ENCODE measurements at places on chromosomes 5 and 9.

DNA sequence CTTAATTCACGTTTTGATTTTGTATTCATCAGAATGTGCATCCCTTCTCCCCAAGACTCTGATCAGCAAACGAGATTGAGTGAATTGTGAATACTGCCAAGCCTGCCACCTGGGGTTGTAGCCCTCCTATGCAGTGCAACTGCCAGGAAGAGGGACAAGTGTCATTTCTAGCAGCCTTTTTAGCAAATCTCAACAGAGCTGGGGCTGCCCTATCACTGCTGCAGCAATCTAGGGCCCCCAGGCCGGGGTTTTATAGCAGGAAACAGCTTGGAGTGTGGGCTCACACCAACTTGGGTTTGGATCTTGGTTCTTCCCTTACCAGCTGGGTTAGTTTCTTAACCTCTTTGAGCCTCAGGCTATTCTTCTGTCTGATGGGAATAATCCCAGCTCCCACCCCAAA, 4.0 kb downstream of the CSF1R start:
- no peak for DNase-seq

GRCh38 chr9:14978022-14979000, 68.1 kb upstream of the FREM1 start:
- DNase-seq, result no peak

DNA sequence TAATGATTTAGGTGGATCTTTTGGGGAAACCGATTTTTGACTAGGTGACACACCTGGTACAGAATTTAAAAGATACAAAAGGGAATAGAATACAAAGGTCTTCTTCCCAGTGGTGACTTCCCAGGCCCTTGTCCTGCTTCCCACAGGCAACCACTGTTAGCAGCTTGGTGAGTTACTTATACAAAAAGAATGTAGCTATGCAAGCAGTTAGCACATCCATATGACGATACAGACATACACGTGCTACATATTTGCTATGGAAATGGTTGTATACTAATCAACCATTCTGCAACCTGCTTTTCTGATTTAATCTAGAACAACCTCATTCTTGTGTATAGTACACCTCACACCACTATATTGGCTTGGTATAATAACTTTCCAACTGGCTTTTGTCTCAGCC, 51.0 kb downstream of the OTULIN start:
- DNase-seq, result peak; percentile 27

DNA sequence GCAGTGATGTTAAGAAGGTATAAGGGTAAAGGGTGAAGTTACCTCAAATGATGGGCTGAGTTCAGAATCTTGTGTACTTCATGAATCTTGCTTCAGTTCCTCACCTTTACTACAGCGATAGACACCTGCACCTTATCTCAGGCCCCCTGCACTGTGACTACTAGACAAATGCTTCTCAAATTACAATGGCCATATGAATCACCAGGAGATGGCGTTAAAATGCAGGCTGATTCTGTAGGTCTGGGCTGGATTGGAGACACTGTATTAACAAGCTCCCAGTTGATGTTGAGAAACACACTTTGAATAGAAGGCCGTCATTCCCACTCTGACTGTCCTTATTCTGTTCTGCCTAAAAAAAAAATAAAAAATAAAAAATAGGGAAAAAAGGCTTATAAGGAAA, 29.8 kb downstream of the TARS1 start:
- DNase-seq, result peak; percentile 62

GRCh38 chr5:179836225-179837019, 15.7 kb downstream of the SQSTM1 start:
- peak; percentile 36 for DNase-seq

- DNase-seq, result peak; percentile 48
Observed at GRCh38 chr5:20554001-20554400, 566.0 kb upstream of the CDH18 start.

GRCh38 chr9:128271112-128271511, 4.7 kb downstream of the GOLGA2 start:
- no peak for DNase-seq

GRCh38 chr9:6665628-6666027, 20.1 kb upstream of the GLDC start:
- DNase-seq, result no peak
